Stimulated activated CD8-positive, alpha-beta memory T cell treated with anti-CD3 and anti-CD28 coated beads, Interleukin-15, amount 100 ng/mL, for 1 hour (primary cell): ENCODE measurements at places on chromosomes 11 and 22.

- DNase-seq: no peak
These were observed 1.3 kb upstream of the SCARF2 start for GRCh38 chr22:20438678-20439492.

- no peak for DNase-seq
These were observed at the start of gene FAM83F for GRCh38 chr22:39994566-39995392. Gene FAM83F (plus strand): TSS chr22:39994954. CDS start chr22:39995043, 89 bp downstream.

DNA sequence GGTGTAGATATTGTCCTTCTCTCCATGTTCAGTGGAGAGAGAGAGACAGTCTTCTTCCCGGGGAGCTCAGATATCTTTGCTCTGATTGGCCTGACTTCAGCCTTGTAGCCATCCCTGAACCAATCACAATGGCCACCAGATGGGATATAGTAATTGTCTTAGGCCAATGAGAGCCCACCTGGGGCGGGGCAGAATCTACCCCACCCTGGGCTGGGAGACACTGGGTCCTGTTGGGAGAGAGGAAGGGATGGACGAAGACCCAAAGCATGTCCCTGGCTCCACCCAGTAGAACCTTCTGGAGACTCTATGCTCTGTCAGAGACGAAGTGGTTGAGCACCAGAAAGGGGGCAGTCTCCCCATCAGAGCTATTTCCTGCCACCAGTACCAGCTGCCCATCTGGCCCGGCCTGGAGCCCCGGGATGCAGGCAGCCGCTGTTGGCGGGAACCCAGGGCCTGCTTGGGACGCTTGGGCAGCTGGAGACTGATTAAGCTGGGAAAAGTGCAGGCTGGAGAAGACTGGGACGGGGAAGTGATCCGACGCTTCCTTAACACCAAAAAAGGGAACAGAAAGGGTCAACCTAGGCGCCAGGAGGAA lies 31.6 kb upstream of the CBX7 start:
- DNase-seq: no peak

- no peak for DNase-seq
These were observed 35.2 kb upstream of the TFIP11 start for GRCh38 chr22:26547426-26547825.

GRCh38 chr22:23119494-23120414 lies 22.0 kb downstream of the RSPH14 start:
- no peak for DNase-seq

DNA sequence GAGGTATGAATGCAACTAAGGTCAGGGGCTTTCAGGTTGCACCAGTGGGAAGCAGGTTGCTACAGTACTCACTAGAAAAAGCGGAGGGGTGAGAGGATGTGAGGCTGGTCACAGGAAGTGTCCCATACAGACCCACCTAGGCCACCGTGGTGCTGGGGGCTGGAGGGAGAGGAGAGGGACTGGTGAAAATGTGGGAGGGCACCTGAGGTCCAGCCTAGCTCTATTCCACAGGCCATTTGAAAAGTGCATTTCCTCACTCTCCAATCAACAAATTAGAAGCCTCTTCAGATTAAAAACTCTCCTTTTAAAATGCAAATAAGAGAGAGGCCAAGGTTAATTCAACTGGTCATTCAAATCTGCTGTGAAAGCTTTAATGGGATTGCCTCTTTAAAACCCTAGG lies 38.6 kb upstream of the NCAM1 start:
- no peak for DNase-seq

DNA sequence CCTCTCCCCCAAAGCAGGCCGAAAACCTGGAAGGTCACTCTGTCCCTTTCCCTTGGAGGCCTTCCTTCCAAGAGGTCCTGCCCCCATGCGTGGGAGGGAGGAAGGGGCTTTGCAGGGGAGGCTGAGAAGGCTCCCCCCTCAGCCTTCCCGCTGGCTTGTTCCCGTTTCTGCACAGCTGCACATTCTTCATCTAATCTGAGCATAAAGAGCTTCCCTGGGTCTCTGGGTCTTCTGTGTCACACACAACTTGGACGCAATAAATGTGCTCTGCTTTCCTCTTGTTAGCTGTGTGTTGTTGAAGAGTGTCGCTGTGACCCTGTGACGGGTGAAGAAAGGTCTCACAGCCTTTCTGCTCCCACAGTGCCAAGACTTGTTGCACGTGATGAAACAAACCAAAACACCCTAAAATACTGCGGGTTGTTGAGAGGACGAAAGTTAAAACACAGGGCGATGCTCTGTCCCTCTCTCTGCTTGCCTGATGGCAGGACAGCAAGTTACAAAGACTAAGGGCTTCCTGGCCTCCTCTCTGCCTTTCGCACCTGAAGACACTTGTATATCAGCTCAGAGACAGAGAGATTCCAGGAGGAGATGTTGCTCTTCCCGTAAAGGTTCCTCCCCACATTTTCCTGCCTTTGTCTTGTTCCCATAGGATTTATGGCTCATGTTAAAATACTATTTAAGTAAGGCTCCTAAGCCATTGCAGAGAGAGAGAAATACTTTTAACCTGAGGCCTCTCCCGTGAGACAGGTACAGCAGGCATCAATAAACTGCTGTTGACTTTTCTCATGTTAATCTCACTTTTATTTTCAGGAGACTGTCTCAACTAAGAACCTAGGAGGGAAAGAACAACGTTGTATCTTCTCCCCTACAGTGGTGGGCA lies 15.4 kb upstream of the IFITM3 start:
- DNase-seq: no peak

DNA sequence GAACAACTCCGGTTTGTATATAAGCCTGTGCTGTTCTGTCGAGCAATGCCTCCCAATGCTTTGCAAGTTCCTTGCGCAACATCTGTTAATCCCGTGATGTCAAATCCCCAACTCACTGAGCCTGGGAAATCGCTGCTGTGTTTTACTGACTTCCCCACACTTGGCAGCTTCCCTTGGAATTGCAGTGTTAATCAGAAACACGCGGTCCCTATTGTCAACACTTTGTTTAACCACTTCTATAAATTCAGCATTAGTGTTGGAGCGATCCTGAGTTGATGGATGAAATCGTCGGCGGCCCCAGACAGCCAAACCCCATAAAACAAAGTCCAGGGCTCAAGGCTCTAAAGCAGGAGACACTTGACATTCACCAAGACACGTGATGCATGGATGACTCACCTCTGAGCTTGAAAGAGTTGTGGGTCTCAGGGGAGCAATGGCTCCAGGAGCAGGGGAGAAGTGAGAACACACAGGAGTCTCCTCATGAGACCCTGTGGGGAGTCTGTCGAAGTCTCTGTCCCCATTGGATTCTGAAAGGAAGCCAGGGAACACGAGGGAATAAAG lies 555.3 kb downstream of the MIAT start:
- no peak for DNase-seq

DNA sequence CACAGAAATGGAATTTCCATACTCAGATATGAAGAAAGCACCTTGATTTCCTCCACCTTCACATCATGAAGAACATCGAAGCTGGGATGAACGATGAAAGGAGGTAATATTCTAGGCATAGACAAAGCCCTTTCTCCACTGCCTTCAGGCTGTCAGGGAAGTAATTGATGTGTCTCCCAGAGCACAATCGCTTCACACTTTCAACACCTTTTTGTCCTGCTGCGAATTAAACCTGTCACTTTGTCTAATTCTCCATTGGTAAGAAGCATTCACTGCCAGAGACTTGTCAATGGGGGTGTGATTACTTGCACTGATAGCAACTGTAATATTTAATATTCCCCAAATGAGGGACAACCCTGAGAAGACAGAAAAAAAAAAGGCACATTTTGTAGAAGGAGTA lies 260.1 kb downstream of the ETS1 start:
- no peak for DNase-seq

GRCh38 chr22:37525746-37526350 lies 6.6 kb upstream of the CARD10 start:
- DNase-seq: no peak

GRCh38 chr11:64265176-64266160 lies 14.1 kb downstream of the PLCB3 start:
- no peak for DNase-seq

DNA sequence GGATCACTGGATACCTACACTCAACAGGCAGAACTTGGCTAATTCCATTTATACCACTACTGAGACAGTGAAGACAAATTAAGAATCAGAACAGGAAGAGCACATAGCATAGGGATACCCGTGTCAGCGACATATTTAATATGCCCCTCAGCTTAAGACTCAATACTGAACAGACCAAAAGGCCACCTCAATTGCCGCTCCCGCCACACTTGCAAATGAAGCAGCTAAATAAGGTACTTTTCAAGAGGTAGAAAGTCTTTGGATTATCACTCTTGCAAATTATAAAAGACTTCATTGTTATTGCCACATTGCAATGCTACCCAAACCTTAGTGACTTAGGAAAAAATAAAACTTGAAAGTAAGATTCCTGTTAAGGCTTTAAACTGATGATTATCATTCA lies 3.1 kb downstream of the DDX17 start:
- no peak for DNase-seq

GRCh38 chr11:9070749-9071491 lies 20.5 kb downstream of the SCUBE2 start:
- DNase-seq: no peak

GRCh38 chr11:123670081-123670480 lies 15.7 kb upstream of the SCN3B start:
- DNase-seq: no peak

DNA sequence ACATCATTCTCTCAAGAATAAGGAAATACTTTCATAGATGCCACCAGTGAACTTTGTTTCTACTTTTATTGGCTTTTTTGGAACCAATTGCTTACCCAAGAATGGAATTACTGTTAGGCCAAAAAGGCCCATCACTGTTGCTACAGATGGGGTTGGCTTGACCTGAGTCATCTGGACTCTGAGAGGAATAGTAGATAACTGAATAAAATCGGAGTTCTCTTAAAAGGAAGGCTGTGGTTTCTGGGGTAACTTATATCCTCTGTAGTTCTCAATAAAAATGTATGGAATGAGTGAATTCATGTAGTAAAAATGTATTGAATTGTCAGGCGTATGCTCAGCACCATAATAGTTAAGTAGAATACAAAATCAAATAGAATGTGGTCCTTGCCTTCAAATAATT lies 56.6 kb downstream of the ARHGEF12 start:
- DNase-seq: no peak

GRCh38 chr22:19035474-19036228 lies 86.6 kb downstream of the DGCR2 start:
- no peak for DNase-seq

DNA sequence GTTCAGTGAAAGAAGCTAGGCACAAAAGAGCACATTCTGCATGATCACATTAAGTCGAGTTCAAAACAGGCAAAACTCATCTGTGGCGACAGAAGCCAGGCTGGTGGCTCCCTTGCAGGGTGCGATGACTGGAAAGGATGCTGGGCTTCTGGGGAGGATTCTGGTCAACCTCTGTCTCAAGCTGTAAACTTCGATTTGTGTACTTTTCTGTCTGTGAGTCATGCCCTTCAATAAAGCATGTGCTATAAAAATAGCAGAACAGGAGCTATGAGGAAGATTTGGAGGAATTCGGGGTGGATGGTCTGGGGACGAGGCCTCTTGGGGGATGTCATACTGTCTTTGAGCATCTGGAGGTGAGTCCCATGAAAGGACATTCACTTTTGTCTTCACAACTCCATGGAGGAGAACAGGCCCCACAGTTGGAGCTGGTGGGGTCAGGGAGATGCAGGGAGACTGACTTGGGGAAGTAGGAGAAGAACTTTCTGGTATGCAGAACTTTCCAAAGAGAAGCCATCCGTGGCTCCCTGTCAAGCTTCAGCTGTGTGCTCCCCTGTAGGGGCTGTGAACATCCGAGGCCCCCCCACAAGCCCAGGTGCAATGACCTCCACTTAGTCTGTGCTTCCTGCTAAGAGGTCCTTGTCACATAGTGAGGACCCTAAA lies 77.8 kb upstream of the LINC01488 start:
- no peak for DNase-seq

DNA sequence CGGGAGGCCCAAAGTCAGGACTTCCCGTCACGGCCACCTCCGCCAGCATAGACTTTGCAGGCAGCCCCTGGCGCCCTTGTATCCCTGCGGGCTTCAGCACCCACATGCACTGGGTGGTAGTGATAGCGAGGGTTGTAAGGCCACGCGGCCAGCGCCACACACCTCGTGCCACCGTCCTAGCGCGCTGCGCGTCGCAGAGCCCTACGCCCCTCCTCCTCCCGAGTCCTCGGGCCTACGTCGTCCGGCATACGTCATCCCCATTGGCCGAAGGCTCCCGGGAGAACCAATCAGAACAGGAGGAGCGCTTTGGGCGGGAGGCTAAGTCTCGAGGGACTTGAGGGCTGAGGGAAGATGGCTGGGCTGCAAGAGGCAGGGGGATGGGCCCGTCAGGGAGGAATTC lies 1.3 kb upstream of the BTBD18 start:
- DNase-seq: no peak

GRCh38 chr11:83864412-83865057 lies 578.4 kb upstream of the CCDC90B start:
- no peak for DNase-seq

DNA sequence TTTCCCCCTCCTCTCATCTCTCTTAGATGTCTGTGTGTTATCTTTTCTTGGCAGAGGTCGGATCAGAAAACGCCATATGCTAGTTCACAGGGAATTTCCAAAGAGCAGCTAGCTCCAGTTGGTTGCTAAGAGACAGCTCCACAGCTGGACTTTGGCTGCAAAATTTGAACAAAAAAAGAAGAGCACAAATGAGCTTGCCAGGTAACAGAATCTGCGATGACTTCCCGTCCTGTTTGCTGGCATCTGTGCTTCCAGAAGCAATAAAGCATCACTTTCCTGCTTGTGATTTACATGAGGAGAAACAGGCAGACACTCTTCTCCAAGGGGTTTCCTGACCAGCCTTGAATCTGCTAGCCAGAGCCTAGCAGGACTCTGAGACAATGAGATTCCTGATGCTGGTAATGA lies 596.0 kb upstream of the B3GAT1 start:
- DNase-seq: no peak

DNA sequence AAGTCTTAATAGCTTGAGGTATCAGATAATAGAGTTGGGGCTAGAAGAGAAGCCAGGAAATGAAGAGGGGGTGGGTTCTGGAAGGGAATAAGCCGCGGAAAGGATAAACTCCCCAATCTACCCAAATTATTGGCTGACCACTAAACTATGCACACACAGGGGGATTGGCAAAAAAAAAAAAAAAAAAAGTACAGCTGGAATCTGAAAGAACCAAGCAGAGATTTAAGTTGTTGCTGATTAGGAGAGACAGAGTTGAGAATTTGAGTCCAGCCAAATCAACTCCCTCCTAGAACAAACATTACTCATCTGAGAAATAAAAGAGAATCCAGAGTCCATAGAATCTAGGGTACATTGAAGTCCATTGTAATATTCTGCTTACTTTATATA lies 134.9 kb downstream of the CCDC81 start:
- DNase-seq: no peak

DNA sequence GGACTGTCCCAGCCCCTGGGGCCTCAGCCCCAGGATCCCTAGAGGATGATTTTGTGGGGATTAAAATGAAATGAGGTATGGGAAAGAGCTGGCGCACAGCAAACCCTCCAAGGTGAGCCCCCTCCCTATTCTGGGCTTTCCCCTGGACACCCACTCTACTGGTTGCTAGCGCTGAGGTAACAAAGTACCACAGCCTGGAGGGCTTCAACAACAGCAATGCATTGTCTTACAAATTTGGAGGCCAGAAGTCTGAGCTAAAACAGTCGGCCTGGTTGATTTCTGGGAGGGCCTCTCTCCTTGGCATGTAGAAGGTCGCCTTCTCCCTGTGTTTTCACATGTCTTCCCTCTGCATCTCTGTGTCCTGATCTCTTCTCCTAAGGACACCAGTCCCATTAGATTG lies 913.6 kb downstream of the NTM start:
- DNase-seq: no peak
